Central memory CD8-positive, alpha-beta T cell (primary cell): ENCODE measurements at places on chromosomes 13 and 19.
A peak's percentile ranks its signal among the peaks of the same experiment; 100 is the strongest.

DNA sequence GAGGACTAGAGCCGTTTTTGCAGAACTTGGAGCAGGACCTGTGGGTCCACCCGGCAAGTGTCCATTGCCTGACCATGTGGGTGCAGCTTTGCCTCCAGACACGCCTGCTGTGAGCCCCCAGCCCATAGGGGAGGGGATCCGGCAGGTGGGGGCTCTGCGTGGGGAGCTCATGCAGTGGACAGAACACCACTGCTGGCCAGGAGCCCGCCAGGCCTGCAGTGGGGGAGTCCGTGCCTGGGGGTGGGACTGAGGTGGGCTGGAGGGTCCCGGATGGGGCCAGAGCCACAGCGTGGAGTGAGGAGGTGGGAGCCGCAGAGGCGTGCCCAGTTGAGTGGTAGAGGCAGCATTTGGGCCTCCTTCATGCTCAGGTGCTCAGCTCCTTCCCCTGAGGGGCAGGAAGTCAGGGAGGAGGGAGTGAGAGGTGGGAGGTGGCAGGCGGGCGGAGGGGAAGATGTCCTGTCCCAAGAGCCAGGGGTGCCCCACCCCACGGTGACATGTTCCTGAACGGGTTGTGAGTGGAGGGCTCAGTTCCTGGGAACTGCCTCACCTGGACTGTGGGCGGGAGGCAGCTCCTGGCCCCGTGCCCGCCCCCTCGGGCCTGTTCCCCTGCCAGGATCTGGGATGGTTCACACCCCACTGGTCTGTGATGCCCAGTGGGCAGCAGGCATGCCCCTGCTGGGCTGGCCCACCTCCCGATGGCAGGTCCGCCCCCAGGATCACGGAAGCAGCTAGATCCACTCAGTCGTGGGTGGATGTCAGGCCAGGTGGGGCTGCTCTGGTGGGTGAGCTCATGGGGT, 8.8 kb downstream of the ADAT3 start:
- DNase-seq: no peak

DNA sequence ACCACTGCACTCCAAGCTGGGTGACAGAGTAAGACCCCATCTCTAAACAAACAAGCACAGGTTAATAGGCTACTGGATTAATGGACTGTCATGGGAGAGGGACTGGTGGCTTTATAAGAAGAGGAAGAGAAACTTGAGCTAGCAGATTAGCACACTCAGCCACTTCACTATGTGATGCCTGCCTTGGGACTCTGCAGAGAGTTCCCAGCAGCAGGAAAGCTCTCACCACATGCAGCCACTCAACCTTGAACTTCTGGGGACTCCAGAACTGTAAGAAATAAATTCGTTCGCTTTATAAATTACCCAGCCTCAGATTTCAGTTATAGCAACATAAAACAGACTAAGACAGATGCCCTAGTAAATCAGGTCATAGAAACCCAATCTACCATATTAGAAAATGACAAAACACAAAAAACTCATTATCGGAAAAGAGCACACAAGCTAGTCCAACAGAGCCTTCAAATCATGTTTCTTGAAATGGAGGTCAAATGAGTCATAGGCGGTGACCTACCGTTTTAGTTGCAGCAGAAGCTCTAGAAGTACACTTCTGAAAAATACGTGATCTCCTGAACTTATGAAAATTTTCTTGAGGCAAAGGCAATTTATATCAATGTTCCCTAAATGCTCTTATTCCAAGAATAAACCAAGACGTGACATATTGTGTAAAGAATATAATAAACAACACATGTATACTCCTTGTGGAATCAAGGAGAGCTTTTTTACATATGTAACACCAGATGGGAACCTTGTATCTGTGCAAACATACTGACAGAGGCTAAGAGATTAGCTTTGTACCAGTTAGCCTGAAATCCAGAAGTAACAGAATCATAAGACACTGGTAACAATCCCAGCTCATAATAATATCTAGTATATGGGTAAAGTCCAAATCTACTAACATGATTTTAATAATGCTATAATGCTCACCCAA, 340.9 kb upstream of the SGCG start:
- no peak for DNase-seq

GRCh38 chr19:11506101-11506555, 489 bp upstream of the ZNF653 start:
- no peak for DNase-seq

- DNase-seq: peak; percentile 37
Observed at GRCh38 chr19:42386974-42387707, 3.0 kb downstream of the CNFN start.

- no peak for DNase-seq
Observed at GRCh38 chr13:48278806-48279205, 24.7 kb upstream of the RB1 start.

- DNase-seq: no peak
Observed at GRCh38 chr19:43727593-43727853, 11.6 kb downstream of the IRGC start.

DNA sequence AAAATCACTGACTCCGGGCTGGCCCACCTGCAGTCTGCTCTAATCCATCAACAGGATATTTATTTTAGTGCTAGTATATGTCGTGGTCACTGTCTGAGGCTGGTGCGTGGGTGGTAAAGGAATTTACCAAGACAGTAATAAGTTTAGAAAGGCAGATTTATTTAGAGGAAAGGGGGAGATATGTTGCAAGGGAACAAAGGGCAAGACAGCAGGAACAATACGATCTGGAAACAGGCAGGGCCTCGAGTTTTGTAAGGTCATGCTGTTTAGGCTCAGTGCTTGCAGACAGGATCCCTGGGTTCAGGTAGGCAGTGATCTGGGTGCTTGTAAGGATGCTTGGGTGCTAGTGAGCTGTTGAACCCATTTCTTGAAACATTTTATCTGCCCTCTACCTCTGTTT, 748.2 kb upstream of the SLITRK5 start:
- DNase-seq: no peak
